Pancreas (tissue), 10 donors: ENCODE measurements at places on chromosomes 11 and 22. TPM values are rescaled to one million over a fixed set of nuclear protein-coding genes. Genes with fewer than 3 reads are reported as not detected.

DNA sequence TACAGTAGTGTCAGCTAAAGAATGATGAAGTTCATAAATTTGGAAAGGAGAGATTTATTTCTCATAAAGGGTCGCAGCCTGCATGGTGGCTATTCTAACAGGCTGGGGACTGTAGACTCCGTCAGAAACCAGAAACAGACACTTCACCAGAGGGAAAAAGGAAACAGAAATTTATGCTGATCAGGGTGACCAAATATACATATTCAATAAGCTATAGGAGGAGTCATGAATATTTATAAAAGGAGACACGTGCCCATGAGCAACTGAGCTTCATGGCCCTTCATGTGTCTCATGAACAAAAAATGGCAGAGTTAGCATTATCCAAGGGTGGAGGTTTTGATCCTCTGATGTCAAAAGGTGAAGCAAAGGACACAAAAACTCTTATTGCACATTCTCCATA, 392.1 kb downstream of the LARGE1 start:
- no peak overlapping the region for H3K27ac ChIP-seq
- H3K27me3 ChIP-seq = no peaks in the 10 kb centered on the region
- DNase-seq = no peak
- H3K36me3 ChIP-seq = no peaks in the 10 kb centered on the region
- H3K4me1 ChIP-seq = no peaks in the 10 kb centered on the region
- H3K4me3 ChIP-seq = no peak overlapping the region

GRCh38 chr11:30314625-30315024, 8.3 kb upstream of the ARL14EP start:
- no peaks in the 10 kb centered on the region for H3K27me3 ChIP-seq
- H3K4me3 ChIP-seq = no peak overlapping the region
- no peaks in the 10 kb centered on the region for H3K4me1 ChIP-seq
- no peak overlapping the region for H3K27ac ChIP-seq

GRCh38 chr11:15006139-15006759, 34.1 kb upstream of the CALCA start:
- no peaks in the 10 kb centered on the region for H3K27me3 ChIP-seq
- no peak overlapping the region for H3K4me3 ChIP-seq
- H3K36me3 ChIP-seq = no peaks in the 10 kb centered on the region
- no peak overlapping the region for H3K27ac ChIP-seq
- DNase-seq = no peak

GRCh38 chr11:35115688-35116030, 23.3 kb upstream of the CD44 start:
- no peaks in the 10 kb centered on the region for H3K27me3 ChIP-seq
- H3K36me3 ChIP-seq = no peaks in the 10 kb centered on the region
- DNase-seq = no peak
- H3K4me1 ChIP-seq = peaks cover 5% of the 10 kb centered on the region

GRCh38 chr11:45300715-45301114, 14.6 kb upstream of the SYT13 start:
- H3K4me3 ChIP-seq = no peak overlapping the region
- H3K27ac ChIP-seq = no peak overlapping the region
- no peak for DNase-seq
- no peaks in the 10 kb centered on the region for H3K36me3 ChIP-seq
- no peaks in the 10 kb centered on the region for H3K4me1 ChIP-seq

DNA sequence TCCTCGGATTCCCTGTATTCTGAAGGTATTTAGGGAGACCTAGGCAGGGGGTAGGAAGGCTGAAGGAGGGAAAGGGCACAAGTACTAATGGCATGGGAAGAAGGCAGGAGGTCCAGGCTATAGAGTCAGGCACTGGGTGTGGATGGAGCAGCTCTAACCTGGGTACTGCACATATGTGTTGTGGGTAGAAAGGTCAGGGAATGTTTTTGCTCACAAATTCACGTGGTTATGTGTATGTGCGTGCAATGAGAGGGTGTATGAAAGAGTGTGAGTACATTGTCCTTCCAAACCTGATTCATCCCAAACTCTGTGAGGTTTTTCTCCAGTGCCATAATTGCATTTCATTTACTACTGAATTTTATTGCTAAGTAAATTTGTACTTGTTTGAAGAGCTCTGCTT, 23.2 kb downstream of the DNHD1 start:
- H3K36me3 ChIP-seq = no peaks in the 10 kb centered on the region
- DNase-seq = no peak
- H3K4me1 ChIP-seq = no peaks in the 10 kb centered on the region
- no peaks in the 10 kb centered on the region for H3K27me3 ChIP-seq

RIMBP3C gene
- total RNA-seq = 0.19 TPM

ST3GAL4 gene
- total RNA-seq = 10.5 TPM
